ENCODE measurements at places on chromosomes 13 and 19.

DNA sequence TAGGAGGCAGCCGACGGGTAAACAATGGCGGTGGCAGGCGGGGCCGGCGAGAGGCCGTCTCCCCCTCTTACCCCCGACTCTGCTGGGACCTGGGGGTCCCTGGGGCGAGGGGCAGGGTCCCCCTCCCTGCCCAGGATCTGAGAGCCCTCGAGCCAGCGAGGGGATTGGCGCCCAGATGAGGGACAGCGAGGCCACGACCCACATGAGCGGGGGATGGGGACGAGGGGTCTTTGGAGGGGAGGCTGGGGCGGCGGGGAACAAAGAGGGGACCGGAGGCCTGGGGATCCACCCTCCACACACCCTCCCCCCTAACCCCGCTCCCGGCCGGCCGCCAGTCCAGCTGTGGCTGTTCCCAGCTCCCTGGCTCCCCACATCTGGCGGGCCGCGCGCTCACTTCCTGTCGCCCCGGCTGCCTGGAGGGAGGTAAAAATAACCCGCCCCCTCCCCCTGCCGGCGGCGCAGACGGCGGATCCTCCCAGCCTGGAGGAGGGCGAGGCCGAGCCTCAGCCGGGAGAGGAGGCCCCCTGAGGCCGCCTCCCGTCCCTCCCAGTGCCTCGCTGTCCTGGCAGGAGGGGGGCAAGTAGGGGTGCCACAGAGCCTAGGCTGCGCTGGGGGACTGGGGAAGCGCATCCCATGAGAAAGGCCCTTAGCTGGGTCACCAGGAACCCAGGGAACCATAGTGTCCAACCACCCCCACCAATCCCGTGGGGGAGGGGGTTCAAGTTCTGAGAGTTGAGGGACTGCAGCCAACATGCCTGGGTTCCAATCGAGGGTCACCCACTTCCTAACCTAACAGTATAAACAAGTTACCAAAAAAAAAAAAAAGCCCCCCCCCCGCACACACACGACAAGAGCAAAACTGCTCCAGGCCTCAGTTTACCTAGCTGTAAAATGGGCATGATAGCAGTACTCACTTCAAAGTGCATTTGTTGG is 29.3 kb upstream of the NANOS3 start:
- DNase-seq, result peak; percentile 82

- no peak for DNase-seq
These were observed 198.2 kb upstream of the SOX1 start for GRCh38 chr13:111868716-111869115.

GRCh38 chr13:27450921-27451471 is 632 bp upstream of the MTIF3 start:
- peak; percentile 36 for DNase-seq

GRCh38 chr19:7637374-7638256 is 705 bp downstream of the STXBP2 start:
- no peak for DNase-seq

DNA sequence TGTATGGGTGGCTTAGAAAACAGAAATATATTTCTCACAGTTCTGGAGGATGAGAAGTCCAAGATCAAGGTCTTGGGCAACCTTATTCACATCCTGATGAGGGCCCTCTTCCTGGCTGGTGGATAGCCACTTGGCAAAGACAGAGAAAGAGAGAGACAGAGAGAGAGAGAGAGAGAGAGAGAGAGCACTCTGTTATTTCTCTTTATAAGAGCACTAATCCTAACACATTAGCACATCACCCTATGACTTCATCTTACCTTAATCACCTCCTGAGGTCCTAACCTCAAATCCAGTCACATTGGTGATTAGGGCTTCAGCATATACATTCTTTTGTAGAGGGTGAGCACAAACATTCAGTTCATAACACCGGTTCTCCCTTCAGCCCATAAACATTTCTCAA is 430.3 kb downstream of the EFNB2 start:
- DNase-seq, result no peak

GRCh38 chr19:46697204-46697960 is 19.5 kb downstream of the PRKD2 start:
- no peak for DNase-seq

- no peak for DNase-seq
These were observed 27.6 kb upstream of the GTF2F2 start for GRCh38 chr13:45092663-45093062.

DNA sequence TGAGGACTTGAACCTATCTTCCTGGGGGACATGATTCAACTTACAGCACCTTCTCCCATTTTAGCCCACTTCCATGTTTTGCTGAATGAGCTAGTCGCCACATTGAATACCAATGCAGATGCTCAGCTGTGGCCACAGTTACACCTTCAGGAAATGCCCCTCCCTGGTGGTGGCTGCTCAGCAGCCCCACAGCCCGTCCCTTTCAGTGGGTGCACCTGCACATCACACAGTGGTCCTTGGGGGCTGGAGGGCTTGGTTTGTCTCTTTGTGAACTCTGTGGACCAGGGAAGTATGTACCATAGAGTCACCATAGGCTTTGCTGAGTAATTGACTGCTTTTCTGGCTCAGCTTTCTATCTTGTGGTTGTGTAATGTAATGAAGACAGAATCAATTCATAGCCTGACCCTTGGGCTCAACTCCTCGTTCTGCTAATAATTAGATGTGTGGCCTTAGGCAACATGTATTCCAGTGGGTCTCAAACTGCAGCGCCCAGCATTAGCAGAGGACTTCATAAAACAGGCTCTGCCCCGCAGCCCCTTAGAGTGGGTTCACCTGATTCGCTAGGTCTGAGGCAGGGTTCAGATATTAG is 48.1 kb upstream of the FARP1 start:
- no peak for DNase-seq

- no peak for DNase-seq
These were observed at the start of gene DMKN for GRCh38 chr19:35513628-35514281. Gene DMKN, minus strand, starts transcription at chr19:35513649. Its CDS starts 174 bp downstream, at chr19:35513475.

DNA sequence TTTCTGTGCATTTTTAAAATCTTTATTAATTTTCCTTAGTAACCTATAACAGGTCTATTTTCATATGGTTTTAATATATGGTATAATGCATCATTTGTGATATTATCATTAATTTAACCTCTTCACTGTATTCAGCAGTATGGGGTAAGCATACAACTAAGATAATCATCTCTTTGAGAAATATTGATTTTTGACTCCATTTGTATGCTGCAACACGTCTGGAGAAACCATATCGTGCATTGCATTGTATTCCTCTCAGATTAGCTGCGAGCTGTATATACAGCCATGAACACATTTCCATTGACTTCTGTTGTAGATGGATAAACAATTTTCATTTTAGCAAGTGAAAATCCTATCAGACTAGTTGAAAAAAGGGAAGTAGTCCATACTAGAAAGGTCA is 2275.8 kb upstream of the PCDH20 start:
- no peak for DNase-seq

GRCh38 chr19:45938733-45939319 is 24.2 kb upstream of the NANOS2 start:
- no peak for DNase-seq

- DNase-seq, result no peak
These were observed 841 bp upstream of the ZNF223 start for GRCh38 chr19:44050740-44051649.

- no peak for DNase-seq
These were observed at the start of gene CYP4F11 for GRCh38 chr19:15934332-15935078. Gene CYP4F11, minus strand, starts transcription at chr19:15934529. Its CDS starts 121 bp downstream, at chr19:15934408.

- no peak for DNase-seq
These were observed 101.7 kb downstream of the ZIC5 start for GRCh38 chr13:99869830-99870229.

GRCh38 chr13:27523346-27524073 is 73.1 kb upstream of the MTIF3 start:
- no peak for DNase-seq

DNA sequence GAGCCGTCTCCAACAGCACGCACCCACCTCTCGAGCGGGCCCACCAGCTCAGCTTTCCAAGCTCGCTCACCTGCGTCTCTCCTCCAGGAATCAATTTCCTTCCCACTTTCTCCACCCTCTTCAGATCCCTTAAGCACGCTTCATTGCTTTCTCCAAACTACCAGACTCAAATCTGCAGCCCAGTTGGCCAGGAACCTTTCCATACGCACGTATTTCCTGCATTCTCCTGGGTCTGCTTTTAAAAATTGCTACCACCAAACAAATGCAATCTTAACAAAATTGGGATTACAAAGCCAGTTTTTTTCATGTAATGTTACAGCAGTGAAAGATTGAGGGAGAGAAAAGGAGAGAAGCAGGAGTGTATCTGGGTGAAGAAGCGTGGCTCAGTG is 1.5 kb downstream of the ENOX1 start:
- DNase-seq, result no peak

- DNase-seq, result no peak
These were observed 543 bp upstream of the FAM124A start for GRCh38 chr13:51221674-51222036.

DNA sequence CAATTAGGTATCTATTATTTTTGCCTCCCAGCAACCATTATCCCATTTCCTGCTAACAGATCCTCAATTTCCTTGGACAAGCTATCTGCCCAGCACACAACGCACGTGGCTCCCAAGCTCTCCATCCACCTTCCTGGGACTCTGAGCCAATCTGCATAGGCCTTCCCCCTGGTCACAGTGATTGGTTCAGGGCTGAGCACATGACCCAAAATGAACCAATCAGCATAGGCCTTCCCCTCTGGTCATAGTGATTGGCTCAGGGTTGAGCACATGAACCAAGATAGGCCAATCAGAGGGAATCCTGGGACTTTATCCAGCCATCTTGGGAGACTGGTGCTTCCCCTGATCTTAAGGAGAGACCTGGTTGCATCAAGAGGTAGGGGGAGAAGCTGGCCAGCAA is 5.8 kb downstream of the CPAMD8 start:
- no peak for DNase-seq

- no peak for DNase-seq
These were observed 343.1 kb downstream of the TEX29 start for GRCh38 chr13:111663505-111663904.

- no peak for DNase-seq
These were observed 453.6 kb downstream of the IRS2 start for GRCh38 chr13:109332506-109333499.

DNA sequence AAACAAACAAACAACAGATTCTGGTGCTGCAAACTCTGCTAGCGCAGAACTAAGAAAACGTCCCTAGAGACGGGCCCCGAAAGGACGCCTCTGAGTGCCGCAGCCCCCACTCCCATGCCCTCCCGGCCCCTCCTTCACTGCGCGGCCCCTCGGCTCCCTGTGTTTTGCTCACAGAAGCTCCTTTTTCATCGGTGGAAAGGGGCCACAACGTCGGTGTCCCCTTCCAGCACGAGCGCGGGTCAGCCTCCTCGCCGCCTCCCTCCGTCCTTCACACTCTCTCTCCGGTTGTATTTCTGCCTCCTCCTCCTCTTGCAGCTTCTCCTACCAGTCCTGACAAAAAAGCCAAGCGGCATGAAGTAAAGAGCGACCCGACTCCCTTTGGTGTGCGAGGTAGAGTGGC is 14.8 kb upstream of the F7 start:
- no peak for DNase-seq

DNA sequence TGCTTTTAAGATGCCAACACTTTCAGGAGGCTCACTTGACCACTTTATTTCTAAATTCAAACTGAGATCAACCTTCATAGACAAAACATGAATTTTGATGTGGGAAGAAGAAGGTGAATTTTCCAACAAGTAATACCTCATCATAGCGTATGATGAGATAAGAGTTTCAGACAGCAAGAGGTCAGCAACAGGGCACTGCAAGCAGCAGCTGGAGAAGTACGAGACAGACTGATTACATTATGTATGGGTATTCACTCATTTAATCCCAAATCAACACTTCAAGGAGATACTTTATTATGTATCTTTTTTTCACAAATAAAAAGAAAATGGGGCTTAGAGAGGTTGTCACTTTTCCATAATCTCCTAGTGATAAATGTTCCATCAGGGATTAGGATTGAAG is 389.8 kb downstream of the TBC1D4 start:
- DNase-seq, result no peak

DNA sequence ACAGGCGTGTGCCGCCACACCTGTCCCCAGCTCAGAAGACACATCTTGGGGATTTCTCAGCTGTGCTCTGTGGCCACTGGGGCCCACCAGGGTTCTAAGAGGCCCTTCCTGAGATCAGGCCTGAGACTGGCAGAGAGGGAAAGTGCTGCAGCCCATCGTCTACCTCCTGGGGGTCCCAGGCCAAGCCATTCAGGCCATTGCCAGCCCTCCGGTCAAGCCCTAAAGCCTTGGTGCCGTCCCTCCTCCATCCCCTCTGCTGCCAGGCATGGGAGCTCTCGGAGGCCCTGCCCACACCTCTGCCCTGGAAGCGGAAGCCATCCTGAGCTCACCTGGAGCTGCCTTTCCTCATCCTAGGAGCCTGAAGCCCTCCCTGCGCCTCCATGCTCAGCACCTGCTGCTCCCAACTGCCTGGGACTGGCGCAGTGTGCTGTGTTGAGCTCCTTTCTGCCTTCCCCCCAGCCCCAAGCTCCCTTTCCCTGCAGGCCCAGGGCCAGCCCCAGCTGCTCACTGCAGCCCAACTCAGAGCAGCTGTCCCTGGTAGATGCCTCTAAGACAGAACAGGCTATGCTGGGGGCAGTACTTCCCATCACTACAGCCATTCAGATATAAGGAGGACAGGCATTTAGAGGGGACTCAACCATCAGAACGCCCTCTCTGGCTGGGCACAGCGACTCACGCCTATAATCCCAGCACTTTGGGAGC is 2.9 kb downstream of the SLC7A9 start:
- no peak for DNase-seq

DNA sequence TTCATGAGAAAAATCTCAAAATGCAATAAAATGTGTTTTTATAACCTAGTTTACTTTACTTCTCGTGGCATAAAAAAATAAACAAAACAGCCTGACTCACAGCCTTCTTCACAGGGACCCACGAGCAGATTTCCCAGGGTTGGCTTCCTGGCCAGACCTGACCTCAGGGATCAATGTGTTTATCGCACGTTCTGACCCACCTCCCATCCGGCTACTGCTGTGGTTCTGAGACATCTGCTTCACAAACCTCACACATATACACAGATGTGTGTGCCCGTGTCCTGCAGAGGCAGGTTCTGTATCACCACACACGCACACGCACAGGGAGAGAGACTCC is 118.3 kb downstream of the COL4A2 start:
- DNase-seq, result no peak

GRCh38 chr19:9673912-9674662 is 813 bp downstream of the ZNF562 start:
- DNase-seq, result no peak

DNA sequence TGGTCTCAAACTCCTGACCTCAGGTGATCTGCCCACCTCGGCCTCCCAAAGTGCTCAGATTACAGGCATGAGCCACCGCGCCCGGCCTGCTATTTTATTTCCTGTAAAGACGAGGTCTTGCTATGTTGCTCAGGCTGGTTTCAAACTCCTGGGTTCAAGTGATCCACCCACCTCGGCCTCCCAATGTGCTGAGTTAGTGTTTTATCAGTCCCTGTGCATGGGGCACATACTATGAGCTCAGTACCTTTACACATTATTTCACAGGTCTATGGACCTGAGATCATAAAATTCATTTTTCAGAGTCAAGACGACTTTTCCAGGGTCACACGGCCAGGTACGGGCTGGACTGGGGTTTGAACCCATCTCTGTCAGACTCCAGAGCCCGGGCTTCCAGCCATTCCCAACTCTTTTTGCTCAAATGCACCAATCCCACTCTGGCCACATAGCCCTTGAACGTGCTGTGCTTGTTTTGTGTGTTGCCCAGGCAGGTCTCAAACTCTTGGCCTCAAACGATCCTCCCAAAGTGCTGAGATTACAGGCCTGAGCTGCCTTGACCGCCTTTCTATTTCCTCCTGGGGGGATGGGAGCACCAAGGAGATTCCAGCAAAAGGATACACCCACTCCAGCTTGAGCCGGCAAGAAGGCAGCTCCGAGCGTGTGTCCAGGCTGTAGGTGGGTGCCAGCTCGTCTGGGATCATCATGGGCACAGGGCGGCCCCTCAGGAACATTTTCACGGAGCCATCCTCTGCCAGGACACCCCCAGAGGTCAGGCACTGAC is 1.1 kb downstream of the EML2 start:
- DNase-seq, result no peak
